ENCODE measurements at places on chromosomes 12 and 14.
A peak's percentile ranks its signal among the peaks of the same experiment; 100 is the strongest.

DNA sequence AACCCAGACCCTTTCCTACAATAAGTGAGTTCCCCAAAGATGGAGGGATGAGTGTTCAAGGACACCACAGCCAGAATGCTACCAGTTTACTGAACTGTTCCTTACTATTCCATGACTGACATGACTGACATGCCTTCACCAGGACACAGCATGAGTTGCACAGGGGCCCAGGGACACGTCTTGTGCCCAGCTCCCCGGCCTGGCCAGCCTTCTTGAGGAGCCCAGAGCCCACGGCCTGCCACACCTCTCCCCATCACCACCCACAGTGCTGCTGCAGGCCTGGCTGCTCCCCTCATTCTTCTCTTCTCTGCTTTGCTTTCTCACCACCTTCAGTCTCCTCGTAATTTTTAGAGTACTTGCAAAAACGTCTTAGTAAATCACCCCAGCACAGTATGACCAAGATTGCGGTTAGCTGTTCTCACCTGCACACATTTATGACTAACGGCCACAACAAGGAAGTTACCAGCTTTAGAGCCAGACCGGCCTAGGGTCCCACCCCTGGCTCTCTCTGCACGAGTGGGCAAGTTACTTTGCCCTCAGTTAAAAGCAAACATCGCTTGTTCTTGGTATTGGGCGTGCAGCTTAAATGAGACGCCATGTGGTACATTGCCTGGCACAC, 18.5 kb downstream of the PPP2R5E start:
- no peak for DNase-seq

- no peak for DNase-seq
These were observed 41.0 kb upstream of the PTGR2 start for GRCh38 chr14:73810478-73811163.

DNA sequence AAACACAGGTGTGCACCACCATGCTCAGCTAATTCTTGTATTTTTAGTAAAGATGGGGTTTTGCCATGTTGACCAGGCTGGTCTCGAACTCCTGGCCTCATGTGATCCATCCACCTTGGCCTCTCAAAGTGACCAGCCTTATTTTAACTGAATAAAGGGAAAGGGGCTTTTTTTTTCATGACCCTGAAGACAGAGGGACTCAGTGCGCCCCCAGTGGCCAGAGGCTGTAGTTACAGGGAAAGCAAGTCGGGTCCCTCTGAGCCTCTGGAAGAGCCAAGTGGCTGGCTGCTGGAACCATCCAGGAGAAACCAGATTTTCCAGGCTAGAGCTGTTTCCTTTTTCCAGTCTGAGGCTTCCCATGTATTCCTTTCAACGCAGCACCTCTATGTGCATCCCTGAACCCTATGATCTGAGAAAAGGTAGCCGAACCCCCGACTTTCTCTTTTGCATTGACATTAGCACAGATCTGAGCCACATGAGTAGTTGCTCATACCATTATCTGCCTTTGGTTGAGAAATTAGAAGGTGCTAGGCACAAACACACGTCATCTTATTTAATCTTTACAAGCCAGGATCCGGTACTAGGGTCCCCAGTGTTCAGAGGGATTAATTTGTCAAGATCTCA, 342.7 kb downstream of the CACNA1C start:
- DNase-seq: peak; percentile 12

GRCh38 chr14:88553886-88554456, 836 bp downstream of the PTPN21 start:
- no peak for DNase-seq

- DNase-seq: peak; percentile 39
These were observed 1120.8 kb upstream of the TMEM132C start for GRCh38 chr12:127145929-127146789.

GRCh38 chr14:100449225-100449987, 126.3 kb downstream of the SLC25A47 start:
- DNase-seq: no peak

- no peak for DNase-seq
These were observed 21.1 kb downstream of the NUBPL start for GRCh38 chr14:31582286-31582691.

GRCh38 chr12:96701856-96702255, 205.2 kb upstream of the NEDD1 start:
- DNase-seq: no peak

DNA sequence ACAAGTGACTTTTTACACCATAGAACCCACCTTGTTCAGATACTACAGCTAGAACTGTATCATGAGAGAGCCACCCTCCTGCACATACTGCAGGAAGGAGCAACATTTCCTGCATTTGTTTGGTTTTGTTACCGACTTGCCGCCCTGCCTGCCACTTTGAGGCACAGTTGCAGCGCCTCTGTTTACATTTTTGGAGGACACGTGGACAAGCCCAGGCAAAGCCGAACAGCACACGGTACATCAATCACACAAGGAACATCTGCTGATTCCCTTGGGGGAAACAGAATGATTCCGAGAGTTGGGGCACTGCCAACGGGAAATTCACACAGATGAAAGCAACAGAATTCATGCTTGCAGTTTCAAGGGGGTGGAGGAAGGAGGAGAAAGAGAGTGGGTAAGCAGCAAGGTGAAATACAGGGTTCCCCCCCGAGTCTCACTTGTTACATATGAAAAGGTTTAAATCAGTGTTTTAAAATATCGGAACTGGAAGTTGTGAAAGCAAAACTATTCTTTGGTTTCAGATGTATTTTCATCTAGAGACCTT, 110.7 kb downstream of the BTG1 start:
- peak; percentile 24 for DNase-seq

DNA sequence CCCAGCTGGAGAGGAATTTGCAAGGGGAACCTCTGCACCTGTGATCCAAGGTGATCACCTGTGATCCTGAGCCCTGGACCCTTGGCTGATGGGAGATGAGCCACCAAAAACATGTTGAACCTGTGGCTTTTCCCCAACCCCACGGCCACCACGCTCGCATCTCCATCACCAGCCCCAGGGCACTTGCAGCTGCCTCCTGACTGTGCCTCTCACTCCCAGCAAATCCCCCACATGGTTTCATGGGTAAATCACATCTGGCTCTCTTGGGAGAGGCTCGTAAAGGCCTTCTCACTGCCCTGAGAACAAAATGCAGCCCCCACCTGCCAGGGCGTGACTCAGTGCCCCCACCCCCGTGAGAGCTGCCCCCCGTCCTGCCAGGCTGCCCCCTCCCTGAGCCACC, 76.0 kb downstream of the RFLNA start:
- no peak for DNase-seq

GRCh38 chr14:96739200-96739910, 57.8 kb upstream of the VRK1 start:
- no peak for DNase-seq
